ENCODE measurements at places on chromosomes 3 and 15. TPM values are rescaled to one million over a fixed set of nuclear protein-coding genes. Genes with fewer than 3 reads are reported as not detected.

The SPG21 gene
- 62.5 TPM for total RNA-seq

The SLC2A2 gene
- total RNA-seq = not detected

The SGO1 gene
- total RNA-seq = 9.8 TPM

The PAQR5 gene
- 0.58 TPM for total RNA-seq

The MNS1 gene
- 4.8 TPM for total RNA-seq

The AGBL1 gene
- total RNA-seq = not detected

The PLXNA1 gene
- total RNA-seq = 40.6 TPM

The SLC22A13 gene
- total RNA-seq = 0.58 TPM

The TM4SF4 gene
- 0.38 TPM for total RNA-seq
